Stimulated activated CD8-positive, alpha-beta memory T cell treated with anti-CD3 and anti-CD28 coated beads, Interleukin-4, amount 100 ng/mL, for 1 hour (primary cell): ENCODE measurements at places on chromosomes 3 and 15.

- DNase-seq: no peak
Measured at GRCh38 chr15:84992157-84992944, 10.7 kb downstream of the PDE8A start.

GRCh38 chr3:54777141-54777540 lies 150.7 kb downstream of the LRTM1 start:
- DNase-seq: no peak

DNA sequence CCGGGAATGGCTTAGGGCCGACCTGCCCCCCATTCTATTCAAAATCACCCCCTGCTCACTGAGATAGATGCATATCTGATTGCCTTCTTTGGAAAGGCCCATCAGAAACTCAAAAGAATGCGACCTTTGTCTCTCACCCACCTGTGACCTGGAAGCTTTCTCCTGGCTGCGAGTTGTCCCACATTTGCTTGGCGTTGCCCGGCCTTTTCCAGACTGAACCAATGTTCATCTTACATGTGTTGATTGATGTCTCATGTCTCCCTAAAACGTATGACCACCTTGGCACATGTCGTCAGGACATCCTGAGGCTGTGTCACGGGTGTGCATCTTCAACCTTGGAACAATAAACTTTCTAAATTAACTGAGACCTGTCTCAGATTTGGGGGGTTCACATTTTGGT lies 3.4 kb upstream of the MUC20 start:
- no peak for DNase-seq

GRCh38 chr3:171000281-171000680 lies 26.2 kb downstream of the SLC2A2 start:
- DNase-seq: no peak

GRCh38 chr15:77611767-77612166 lies 20.9 kb downstream of the LINGO1 start:
- DNase-seq: no peak

GRCh38 chr15:61938249-61938648 lies 122.0 kb downstream of the VPS13C start:
- no peak for DNase-seq
